Spleen (tissue), 13 donors: ENCODE measurements at places on chromosomes 5 and 9. TPM values are rescaled to one million over a fixed set of nuclear protein-coding genes. Genes with fewer than 3 reads are reported as not detected.

Gene MTX3
- 16.0 TPM for total RNA-seq

Gene CDH6
- total RNA-seq, result 0.30 TPM

Gene AGXT2
- not detected for total RNA-seq

Gene GRM6
- total RNA-seq, result not detected

Gene PCDHA6
- 0.14 TPM for total RNA-seq

Gene RABGAP1
- 64.5 TPM for total RNA-seq

Gene SEC61B
- 77.1 TPM for total RNA-seq

- peak; percentile 73 for DNase-seq
These were observed 33.9 kb downstream of the TRIP13 start for GRCh38 chr5:926417-927171.

DNA sequence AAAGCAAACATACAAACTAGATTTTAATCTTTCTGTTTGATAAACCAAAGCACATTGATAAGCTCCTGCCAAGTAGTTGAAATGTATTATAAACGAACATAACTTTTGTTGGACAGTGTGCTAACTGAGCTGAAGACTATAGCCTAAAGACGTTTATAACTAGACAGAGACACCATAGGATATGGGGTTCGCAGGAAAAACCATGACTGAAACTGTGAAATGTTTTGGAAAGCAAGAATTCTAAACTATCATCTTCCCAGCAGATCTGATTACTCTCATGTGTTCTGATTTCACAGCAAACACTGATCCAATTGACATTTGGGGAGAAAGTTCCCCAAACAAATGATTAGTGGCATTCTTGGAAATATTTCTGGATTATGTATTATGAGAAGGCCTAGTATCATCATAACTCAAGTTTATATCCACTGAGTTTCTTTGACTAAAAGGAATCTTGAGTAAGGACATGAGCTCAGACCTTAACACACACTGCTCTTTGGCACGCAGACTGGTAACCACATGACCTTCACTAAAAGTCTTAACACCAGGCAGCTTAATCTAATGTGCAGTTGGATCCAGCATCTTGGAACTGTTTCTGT, 375.2 kb downstream of the ZNF608 start:
- no peak for DNase-seq

GRCh38 chr5:61082516-61083280, 79.6 kb downstream of the SMIM15 start:
- no peak for DNase-seq

DNA sequence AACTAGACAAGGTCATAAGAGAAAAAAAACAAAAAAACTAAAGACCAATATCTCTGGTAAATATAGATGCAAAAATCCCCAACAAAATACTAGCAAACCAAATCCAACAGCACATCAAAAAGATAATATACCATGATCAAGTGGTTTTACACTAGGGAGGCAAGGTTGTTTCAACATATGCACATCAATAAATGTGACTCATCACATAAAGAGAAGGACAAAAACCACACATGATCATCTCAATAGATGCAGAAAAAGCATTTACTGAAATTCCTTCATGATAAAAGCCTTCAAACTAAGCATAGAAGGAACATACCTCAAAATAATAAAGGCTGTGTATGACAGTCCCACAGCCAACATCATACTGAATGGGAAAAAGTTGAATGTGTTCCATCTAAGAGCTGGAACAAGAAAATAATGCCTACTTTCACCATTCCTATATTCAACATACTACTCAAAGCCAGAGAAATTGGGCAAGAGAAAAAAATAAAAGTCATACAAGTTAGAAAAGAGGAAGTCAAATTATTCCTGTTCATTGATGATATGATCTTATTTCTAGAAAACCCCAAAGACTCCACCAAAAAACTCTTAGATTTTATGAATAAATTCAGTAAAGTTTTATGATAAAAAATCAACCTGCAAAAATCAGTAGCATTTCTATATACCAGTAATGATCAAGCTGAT, 72.2 kb upstream of the FAM169A start:
- no peak for DNase-seq

DNA sequence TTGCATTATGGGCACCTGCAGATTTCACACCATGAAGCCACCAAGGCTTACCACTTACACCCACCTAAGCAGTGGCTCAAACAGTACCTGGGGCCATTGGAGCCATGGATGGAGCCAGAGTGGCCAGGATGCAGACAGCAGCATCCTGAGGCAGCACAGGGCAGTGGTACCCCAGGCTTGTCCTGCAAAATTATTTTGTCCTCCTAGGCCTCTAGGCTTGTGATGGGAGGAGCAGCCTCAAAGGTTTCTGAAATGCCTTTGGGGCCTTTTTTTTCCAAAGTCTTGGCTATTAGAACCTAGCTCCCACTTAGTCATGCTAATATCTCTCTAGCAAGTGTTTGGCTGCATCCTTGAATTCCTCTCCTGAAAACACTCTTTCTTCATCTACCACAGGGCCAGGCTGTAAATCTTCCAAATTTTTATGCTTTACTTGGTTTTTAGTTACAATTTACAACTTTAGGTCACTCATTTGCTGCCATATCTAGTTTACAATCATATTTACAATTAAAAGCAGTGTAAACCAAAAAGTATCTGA, 15.7 kb downstream of the TMC1 start:
- no peak for DNase-seq

DNA sequence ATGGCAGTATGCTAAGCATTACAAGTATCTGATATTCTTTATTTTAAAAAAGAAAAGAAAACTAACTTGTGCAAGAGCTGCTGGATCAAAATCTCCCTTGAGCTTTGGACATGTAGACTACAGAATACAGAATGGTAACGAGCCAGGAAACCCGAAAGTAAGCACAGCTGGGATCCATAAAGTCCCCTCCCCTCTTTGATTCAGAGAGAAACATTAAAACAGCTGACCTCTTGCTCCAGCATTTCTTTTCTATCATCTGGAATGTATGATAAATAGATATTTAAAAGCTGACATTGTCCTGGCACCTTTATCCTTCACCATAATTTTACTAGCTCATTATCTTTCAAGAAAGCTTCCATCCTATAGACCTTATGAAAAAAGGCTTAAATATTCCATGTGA, 28.2 kb upstream of the LPAR1 start:
- DNase-seq, result no peak

GRCh38 chr5:151141535-151141934, 16.0 kb downstream of the ANXA6 start:
- DNase-seq, result peak; percentile 85

DNA sequence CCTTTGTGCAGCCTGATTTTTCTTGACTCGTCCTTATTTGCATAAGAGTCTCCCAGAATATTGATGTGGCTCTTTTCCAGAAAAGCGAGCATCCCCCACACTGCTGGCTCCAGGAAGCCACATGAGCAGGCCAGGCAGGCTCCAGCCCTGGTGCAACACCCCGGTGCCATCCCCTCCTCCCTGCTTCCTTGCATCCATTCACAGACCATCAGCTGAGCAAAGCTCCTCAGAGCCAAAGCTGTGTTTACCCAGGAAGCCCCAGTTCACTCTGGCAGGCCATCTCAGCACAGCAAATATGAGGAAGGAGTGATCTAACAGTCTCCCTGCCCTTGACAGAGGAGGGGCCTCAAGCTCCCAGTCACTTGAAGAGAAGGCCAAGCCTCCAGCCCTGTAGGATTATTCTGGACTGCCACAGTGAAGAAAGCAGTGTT, 34.4 kb downstream of the INSYN2B start:
- no peak for DNase-seq
